Foreskin melanocyte (primary cell): ENCODE measurements at places on chromosomes 13 and 19.

DNA sequence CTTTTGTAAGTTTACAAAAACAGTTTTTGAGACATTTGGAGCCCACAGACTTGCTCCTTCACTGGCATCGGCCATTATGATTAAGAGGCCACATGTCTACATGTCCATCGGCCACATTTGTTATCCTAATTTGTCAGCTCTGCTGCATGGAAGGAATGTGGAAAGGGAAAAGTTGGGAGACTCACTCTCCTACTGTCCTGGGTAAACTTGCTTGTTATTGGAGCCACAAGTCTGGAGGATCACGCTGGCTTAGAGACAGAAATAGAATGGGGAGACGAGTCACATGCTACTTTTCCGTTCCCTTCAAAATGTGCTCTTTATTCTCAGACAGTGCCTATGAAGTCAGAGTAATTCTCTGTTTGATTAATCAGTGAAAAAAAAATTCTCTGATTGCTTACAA, 741.2 kb upstream of the PCDH9 start:
- peak; percentile 87 for DNase-seq

DNA sequence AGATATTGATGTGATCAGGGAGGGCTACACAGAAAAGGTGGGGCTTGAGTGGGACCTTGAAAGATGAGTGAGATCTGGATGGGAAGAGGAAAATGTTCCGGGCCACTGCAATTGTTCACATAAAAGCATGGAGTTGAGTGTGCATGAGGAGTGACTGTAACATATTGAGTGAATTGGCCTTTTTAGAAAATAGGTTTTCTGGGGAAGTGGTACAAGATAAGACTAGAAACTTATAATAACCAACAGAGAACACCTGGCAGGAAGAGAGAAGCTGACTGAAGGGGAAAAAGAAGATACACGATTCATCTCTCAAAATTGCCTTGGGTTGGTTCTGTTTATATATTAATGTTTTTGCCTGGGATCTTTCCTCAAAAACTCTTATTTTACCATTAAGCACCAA, 32.2 kb downstream of the SLC10A2 start:
- DNase-seq: no peak

DNA sequence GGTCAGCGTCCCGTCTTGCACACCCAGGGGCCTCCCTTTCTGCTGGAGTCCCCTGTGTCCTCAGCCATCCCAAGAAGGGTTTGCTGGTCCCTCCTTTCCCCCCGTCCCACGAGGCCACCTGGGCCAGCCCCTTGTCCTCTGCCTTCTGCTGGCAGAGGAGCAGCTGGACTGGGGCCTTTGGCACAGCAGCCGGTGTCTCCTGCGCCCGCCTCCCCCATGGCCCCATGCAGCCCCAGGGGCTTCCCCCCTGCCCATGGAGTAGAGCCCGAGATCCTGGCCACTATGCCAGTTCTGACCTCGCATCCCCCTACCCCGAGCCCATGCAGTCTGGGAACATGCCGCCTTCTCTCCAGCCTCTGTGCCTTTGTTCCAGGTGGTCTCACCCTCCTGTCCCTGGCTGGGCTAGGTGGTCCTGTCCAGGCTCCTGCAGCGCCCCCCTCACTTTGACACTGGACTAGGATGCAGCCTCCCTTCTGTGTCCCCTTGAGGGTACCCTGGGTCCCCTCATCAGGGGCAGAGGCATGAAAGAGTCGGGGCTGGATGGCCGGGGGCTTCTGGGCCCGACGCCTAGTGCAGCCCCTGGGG, 5.7 kb upstream of the GARIN5A start:
- no peak for DNase-seq

GRCh38 chr13:67071918-67072598, 158.1 kb downstream of the PCDH9 start:
- DNase-seq: no peak

GRCh38 chr19:3606690-3607289, at the start of gene TBXA2R:
TSS of gene TBXA2R (minus strand) at chr19:3606875. CDS start at chr19:3600634, 6,241 bp downstream.
- DNase-seq: peak; percentile 38

GRCh38 chr13:30870049-30870884, 35.8 kb upstream of the MEDAG start:
- peak; percentile 88 for DNase-seq

DNA sequence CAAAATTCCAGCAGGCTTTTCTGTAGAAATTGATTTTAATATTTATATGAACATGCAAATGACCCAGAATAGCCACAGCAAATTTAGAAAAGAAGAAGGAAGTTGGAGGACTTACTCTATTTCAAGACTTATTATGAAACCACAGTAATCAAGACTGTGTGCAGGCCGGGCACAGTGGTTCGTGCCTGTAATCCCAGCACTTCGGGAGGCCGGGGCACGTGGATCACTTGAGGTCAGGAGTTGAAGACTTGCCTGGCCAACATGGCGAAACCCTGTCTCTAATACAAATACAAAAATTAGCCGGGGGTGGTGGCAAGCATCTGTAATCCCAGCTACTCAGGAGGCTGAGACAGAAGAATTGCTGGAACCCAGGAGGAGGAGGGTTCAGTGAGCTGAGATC, 6.0 kb upstream of the FFAR2 start:
- no peak for DNase-seq

DNA sequence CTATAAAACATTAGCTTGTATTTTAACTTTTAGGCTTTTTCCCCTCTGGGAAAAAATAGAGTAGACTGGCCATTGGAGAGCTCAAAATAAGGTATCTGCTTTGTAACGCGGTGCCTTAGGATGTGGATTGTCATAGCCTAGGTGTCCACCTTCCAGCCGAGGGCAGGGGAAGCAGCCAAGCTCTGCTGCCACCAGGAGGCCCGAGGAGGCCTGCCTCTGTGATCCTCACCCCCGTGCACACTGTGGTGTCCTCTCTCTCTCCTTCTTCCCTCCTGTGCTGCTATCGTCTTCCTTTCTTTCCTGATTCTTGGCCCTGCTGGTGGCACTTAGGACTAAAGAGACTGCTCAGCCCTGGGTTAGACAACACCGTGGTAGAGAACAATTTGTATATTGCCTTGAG, 11.3 kb downstream of the HNRNPM start:
- DNase-seq: no peak

DNA sequence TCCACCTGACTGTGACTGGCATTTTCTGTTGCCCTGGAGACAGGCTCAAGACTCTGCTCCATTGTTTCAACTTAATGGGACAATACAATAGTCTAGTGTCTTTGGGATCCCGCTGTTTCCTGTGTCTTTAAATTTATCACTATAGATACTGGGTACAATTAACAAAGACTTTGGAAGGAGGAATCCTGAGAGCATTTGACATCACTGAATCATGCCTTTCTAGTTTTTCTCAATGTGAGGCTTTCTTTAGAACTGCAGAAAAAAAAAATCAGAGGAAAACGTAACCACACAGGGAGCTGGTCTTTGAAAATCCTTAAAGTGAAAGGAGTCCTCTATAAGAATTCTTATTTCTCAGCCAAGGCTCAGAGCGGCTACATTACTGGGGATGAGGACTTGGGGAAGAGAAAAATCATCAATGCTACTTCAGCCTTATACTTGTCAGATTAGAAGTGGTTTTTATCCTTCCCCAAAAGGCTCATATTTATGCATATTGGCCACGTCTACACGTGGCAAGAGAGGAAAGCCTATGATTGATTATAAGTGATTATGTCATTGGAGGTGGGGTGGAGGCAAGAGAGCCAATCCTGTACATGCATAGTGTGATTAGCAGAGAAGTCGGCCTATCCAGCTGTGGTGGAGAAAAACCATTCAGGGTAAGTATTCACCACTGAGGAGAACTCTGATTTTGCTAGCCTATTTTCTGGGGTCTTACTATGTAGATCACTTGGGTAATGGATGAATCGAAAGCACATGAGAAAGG, 34.4 kb upstream of the UBL3 start:
- peak; percentile 99 for DNase-seq

DNA sequence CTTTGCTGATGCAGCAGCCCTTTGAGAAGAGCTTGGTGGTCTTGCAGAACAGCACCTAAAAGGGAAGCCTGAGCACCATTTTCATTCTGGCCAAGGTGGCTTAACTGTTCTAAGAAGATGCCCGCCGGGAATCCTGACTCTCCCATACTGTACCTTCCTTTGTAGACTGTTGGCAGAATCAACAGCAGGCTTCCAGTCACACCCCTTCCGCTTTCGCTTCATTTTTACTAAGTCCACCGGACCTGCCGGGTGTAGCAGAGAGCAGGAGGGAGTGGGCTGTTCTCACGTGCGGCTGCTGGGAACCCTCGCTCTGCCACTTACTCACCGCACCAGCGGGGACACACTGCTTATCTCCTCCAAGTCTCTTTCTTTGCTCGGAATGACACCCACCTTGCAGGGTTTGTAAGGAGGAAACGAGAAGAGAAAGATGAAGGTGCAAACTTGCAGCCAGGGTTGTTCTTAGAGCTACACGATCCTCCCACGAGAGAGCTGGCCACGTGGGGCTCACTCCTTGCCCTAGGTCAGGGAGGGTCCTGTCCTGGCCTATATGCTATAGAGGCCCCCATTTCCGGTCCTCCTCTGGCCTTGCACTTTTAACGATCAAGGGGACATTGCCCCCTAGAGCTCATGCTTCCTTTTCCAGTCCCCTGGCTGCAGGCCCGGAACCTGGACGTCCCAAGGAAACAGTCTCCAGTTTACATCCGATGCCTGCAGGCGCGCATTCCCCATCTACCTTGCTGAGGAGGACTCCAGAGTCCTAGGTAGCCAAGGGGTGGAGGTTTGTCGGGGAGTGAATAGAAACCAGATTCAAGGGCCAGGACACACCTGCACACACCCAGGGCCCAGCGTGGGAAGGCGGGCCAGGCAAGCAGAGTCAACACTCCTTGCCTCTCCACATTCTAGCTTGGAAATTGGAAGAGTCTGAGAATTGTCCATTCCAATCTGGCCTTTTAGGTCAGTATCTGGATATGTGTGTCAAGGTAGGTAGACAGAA, 453.6 kb downstream of the IRS2 start:
- no peak for DNase-seq

DNA sequence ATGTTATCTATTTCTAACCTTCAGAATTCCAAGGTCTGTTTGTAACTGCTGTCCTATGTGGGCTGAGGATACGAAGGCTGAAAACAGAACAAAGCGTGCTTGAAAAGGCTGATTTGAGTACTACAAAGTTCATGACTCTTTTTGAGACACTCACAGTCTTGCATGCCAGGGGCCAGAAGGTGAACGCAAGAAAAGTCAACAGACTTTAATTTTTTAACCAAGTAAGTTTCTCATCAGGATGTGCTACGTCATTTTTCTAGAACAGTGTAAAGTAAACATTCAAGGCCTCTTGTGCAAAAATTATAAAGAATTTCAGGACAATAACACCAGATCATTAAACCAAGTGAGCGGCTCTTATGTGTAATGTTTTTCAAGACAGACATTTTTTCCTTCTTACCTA, 163.5 kb downstream of the COG6 start:
- no peak for DNase-seq

- DNase-seq: no peak
These were observed 47.2 kb downstream of the C13orf42 start for GRCh38 chr13:51063909-51064308.

DNA sequence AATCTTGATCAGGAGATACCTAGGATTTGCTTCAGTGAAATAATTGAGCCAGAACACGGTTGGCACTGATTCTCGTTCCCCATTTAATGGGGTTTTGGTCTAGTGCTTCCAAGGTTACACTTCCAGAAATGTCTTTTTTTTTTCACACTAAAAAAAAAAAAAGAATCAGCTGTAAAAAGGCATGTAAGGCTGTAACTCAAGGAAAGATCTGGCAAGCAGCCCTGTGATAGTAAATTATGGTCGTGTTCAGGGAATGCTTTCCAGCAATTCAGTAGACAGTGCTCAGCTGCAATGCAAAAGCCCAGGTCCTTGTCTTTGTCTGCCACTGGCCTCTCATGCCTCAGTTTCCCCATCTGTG, 27.2 kb upstream of the NDUFS7 start:
- DNase-seq: no peak

DNA sequence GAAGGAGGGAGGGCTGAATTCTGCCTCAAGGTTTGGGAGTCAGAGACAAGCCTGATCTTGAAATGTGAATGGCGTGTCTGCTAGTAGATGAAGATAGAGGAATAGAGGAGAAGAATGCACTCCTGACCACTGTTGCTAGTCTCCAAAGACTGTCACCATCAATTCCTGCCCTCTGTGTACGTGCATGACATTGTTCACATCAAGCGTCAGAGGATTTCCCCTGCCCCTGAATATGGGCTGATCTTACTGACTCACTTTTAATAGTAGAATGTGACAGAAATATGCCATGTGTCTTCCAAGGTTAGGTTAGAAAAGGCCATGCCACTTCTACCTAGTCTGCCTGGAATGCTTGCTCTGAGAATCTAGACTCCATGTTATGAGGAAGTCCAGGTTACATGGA, 538.6 kb downstream of the DIAPH3 start:
- no peak for DNase-seq

DNA sequence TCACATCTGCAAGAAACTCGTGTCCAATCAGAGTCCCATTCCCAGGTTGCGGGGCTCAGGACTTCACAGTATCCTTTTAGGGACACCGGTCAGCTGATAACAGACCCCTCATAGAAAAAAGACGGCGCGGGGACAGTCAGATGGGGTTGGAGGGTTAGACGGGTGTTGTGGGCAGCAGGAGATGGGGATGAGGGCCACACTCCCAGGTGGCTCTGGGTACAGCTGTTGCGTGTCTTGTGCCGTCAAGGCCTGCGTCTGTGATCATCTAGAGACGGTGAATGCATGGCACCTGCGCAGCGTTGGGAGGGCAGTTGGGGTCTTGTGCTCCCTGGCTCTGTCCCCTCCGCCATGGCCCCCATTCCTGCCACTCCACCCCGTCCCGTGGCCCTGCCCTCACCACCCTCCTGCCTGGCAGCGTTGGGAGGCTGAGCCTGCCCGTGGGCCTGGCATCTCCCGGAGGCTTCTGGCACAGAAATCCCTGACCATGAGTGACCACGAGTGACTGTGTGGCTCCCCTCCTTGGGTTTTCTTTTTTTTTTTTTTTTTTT, 14.0 kb upstream of the TEKTIP1 start:
- DNase-seq: no peak

DNA sequence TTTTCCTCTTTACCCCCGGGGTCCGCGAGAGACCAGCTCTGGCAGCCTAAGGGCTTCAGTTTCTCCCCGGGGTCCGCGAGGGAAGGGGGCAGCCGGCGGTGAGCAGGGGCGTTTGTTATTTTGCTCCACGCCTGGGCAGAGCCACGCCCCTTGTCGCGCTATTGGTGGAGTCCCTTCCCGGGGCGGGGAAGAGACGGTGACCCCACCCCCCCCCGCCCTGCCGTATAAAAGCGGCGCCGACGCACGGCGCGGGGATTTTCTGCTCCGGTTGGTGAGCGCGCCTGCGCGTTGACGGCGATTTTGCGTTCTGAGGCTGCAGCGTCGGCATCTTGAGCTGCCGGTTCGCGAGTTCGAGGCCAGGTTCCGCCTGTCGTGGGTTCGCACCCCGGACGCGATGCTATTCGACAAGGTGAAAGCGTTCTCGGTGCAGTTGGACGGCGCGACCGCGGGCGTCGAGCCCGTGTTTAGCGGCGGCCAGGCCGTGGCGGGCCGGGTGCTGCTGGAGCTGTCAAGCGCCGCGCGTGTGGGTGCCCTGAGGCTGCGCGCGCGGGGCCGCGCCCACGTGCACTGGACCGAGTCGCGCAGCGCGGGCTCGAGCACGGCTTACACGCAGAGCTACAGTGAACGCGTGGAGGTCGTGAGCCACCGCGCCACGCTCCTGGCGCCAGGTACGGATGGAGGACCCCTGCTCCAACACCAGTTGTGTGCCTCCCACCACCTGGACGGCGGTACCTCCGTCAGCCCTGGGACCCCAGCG, at the start of gene ARRDC2:
TSS of gene ARRDC2 (plus strand) at position 254 of the 757 bp plus-strand sequence. CDS start at position 395, 141 bp downstream.
- DNase-seq: peak; percentile 77

GRCh38 chr13:34258646-34259386, 440.9 kb downstream of the RFC3 start:
- no peak for DNase-seq

- DNase-seq: no peak
These were observed 375.1 kb downstream of the KLF5 start for GRCh38 chr13:73433890-73434289.
